Activated CD8-positive, alpha-beta memory T cell treated with anti-CD3 and anti-CD28 coated beads, Interleukin-2, amount 10 ng/mL, durations not matched to agents 7 days and 5 days (primary cell): ENCODE measurements at places on chromosomes 11 and 22.
A peak's percentile ranks its signal among the peaks of the same experiment; 100 is the strongest.

GRCh38 chr11:64449381-64450167, 90.6 kb downstream of the RPS6KA4 start:
- DNase-seq: peak; percentile 80

GRCh38 chr11:64040684-64041322, 5.1 kb downstream of the FLRT1 start:
- DNase-seq: no peak

GRCh38 chr11:1345737-1346513, 36.5 kb upstream of the TOLLIP start:
- DNase-seq: peak; percentile 80

- no peak for DNase-seq
These were observed 59.9 kb upstream of the POU2AF1 start for GRCh38 chr11:111438846-111439520.

GRCh38 chr11:31877863-31878262, 66.7 kb upstream of the PAX6 start:
- DNase-seq: no peak
